BJ (cell line): ENCODE measurements at places on chromosomes 13 and 19.

GRCh38 chr19:51019544-51019925 is at the start of gene KLK10:
Gene KLK10, minus strand, starts transcription at chr19:51019709. Its CDS starts 579 bp downstream, at chr19:51019130.
- no peak for DNase-seq

- no peak for DNase-seq
Observed at GRCh38 chr19:36898422-36898821, 17.7 kb downstream of the ZNF829 start.

GRCh38 chr19:14890643-14891379 is 4.9 kb upstream of the OR7A17 start:
- no peak for DNase-seq

GRCh38 chr13:113809934-113810333 is 50.9 kb downstream of the TMEM255B start:
- no peak for DNase-seq

DNA sequence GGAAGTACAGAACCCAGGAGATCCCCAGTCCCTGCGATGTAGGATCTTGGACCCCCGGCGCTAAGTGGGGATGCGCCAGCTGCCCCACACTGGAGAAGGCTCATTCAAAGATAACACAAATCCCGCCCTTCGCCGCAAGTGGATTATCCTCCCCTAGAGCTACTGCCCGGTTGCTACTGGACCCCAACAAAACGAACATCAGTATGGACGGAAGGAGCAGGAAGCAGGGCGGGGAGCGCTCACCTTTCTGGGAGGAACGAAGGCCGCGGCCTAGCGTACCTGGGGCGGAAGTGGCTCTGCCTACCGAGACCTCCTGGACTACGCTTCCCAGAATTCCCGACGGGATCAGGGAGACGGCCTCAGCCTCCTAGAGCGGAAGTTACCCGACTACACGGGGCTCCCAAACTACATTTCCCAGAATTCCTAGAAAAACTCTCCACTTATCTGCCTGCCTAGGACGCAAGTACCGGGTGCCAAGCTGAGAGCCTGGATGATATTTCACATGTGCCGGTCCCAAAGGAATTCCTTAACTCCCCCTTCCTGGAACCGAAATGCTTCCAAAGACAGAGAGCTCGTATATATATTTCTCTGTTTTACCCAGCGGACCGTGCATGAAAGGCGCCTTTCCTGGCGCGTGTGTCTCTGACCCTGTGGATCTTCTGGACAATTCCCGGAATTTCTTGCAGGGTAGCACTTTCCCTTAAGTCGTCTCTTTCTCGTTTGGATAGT is at the start of gene ZNF112:
Gene ZNF112 (minus strand): TSS at position 298 of the 729 bp plus-strand sequence. CDS start 16,141 bp downstream, outside the sequence.
- DNase-seq, result peak; percentile 69

- DNase-seq, result peak; percentile 1
Observed at GRCh38 chr13:64186503-64187250, 2771.0 kb upstream of the PCDH20 start.

- DNase-seq, result no peak
Observed at GRCh38 chr13:47723898-47724297, 277.2 kb downstream of the SUCLA2 start.

DNA sequence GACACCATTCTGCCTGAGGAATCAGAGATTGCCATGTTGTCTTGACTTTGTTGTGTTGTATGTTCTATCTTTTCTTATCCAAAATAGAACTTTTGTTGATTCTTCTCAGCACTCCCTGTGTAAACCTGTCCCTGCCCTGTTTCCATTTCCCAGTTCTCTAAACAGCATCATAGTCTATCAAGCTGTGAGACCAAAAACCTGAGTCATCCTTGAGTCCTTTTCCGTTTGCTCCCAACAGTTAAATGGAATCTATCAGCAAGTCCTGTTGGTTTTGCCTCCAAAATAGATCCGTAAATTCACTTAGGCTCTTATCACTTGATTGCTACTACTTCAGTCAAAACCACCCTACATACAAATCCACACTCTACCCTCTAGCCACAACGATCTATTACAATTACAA is 667.1 kb downstream of the PCDH9 start:
- no peak for DNase-seq

GRCh38 chr19:43651758-43652545 is 12.3 kb upstream of the CADM4 start:
- peak; percentile 1 for DNase-seq

- no peak for DNase-seq
Observed at GRCh38 chr13:45257638-45258333, 56.9 kb upstream of the KCTD4 start.

- no peak for DNase-seq
Observed at GRCh38 chr13:113393226-113393562, 29.3 kb upstream of the GRTP1 start.

GRCh38 chr19:2288818-2289713 is 7.1 kb upstream of the PEAK3 start:
- DNase-seq, result no peak

GRCh38 chr13:76440568-76440967 is 445.6 kb downstream of the KCTD12 start:
- no peak for DNase-seq

- no peak for DNase-seq
Observed at GRCh38 chr13:99281811-99282263, 23.7 kb upstream of the GPR18 start.

GRCh38 chr13:49694446-49694845 is 3.2 kb upstream of the EBPL start:
- DNase-seq, result no peak

GRCh38 chr19:4728871-4729270 is 5.2 kb upstream of the DPP9 start:
- no peak for DNase-seq
